Neural progenitor cell (in vitro differentiated cells): ENCODE measurements at places on chromosomes 5 and 9.

DNA sequence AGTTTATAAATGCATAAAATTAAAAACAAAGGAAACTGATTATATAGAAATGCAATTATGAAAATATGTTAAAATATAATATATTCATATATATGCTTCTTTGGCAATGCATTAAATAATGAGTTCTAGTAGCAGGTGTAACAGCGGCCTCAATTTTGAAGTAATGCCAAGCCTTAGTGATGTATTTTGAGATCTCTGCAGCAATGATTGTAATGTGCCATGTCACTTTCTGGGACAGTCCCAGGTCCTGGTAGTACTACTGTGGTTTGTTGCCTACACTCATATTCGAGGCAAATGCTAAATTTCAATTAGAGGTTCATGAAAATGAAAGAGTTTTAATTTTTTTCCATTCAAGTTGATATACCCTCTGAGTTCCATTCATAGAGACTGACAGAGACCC, 75.8 kb upstream of the ORM1 start:
- H3K36me3 ChIP-seq: no peaks in the 10 kb centered on the region
- H3K4me3 ChIP-seq: no peak overlapping the region
- no peaks in the 10 kb centered on the region for H3K4me1 ChIP-seq
- no peak overlapping the region for H3K27ac ChIP-seq
- no peaks in the 10 kb centered on the region for H3K27me3 ChIP-seq
- no peak for DNase-seq

DNA sequence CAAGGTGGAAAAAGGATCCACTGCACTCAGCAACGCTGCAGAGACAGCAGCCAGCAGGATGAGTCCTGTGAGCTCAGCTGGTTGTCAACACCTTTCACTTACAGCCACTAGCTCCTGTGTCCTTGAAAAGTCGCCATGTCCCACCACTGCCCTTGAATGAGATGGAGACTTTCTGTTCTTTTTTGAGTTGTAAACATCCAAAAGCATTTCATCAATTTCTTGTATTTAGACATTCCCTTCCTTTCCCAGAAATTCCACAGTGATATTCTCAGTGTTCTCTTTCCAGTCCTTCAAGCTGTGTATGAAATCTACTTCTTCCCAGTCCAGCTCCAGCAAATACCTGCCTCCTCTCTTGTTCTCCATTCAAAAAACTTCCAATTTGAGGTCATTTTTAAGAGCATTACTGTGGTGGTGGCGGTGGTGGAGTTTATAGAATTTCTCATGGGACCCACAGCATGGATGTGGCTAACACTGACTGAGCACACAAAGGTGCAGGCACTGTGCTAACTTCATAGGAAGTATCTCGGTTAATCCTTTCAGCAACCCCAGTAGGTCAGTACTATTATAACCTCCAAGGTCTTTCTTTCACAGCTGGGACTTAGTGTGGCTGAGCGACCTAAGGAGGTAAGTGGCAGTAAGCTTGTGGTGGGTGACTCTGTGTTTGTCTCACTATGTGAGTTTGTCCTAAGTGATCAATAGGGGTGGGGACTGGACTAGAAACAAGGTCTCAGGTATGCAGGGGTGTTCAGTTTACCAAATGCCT, 15.0 kb upstream of the GPX3 start:
- H3K27ac ChIP-seq: no peak overlapping the region
- H3K4me3 ChIP-seq: no peak overlapping the region
- peaks cover 15% of the 10 kb centered on the region for H3K4me1 ChIP-seq
- H3K27me3 ChIP-seq: no peaks in the 10 kb centered on the region
- no peak for DNase-seq

DNA sequence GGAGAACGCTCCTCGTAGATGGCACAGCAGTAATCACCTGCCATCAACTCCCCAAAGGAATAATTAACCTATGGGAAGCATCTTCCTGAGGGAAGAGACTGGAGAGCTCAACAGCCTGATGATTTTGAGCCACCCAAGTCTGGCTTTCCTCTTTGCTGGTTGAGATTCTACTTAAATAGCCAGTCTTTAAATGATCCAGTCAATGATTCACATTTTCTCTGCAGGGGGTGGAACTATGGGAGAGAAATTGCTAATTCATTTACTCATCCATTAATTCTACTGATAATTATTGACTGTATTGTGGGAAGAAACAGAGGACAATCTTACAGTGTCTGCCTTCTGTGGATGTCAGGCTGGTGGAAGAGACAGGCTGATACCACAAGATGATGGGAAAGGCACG, 355.0 kb upstream of the PANK3 start:
- peaks cover 3% of the 10 kb centered on the region for H3K27me3 ChIP-seq
- no peak overlapping the region for H3K27ac ChIP-seq
- no peaks in the 10 kb centered on the region for H3K4me1 ChIP-seq
- H3K36me3 ChIP-seq: no peaks in the 10 kb centered on the region

GRCh38 chr5:56097055-56097454, 102.3 kb upstream of the IL6ST start:
- DNase-seq: no peak
- no peak overlapping the region for H3K4me3 ChIP-seq
- H3K36me3 ChIP-seq: no peaks in the 10 kb centered on the region
- no peaks in the 10 kb centered on the region for H3K4me1 ChIP-seq
- no peaks in the 10 kb centered on the region for H3K27me3 ChIP-seq

DNA sequence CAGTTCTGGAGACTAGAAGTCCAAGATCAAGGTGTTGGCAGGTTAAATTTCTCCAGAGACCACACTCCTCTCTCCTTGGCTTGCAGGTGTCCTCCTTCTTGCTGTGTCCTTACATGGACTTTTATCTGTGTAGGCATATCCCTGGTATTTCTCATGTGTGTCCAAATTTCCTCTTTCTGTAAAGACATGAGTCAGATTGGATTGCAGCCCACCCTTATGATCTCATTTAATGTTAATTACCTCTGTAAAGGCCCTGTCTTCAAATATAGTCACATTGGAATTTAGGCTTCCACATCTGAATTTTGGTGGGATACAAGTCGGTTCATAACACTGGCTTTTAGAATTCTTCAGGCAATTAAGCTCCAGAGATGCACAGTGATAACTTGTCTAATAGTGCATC, 322.2 kb upstream of the GRIA1 start:
- no peaks in the 10 kb centered on the region for H3K27me3 ChIP-seq
- H3K36me3 ChIP-seq: no peaks in the 10 kb centered on the region
- H3K4me3 ChIP-seq: no peak overlapping the region

- no peak overlapping the region for H3K27ac ChIP-seq
- H3K36me3 ChIP-seq: no peaks in the 10 kb centered on the region
- no peak overlapping the region for H3K4me3 ChIP-seq
- no peaks in the 10 kb centered on the region for H3K4me1 ChIP-seq
- no peaks in the 10 kb centered on the region for H3K27me3 ChIP-seq
Measured at GRCh38 chr5:43429016-43429415, 16.8 kb upstream of the CCL28 start.

GRCh38 chr9:17927616-17928015, 348.8 kb downstream of the SH3GL2 start:
- no peaks in the 10 kb centered on the region for H3K36me3 ChIP-seq
- no peak overlapping the region for H3K4me3 ChIP-seq
- no peak for DNase-seq
- H3K27me3 ChIP-seq: no peaks in the 10 kb centered on the region
